Tibial nerve (tissue), 4 donors: ENCODE measurements at places on chromosomes 5 and 9. TPM values are rescaled to one million over a fixed set of nuclear protein-coding genes. Genes with fewer than 3 reads are reported as not detected.

DNA sequence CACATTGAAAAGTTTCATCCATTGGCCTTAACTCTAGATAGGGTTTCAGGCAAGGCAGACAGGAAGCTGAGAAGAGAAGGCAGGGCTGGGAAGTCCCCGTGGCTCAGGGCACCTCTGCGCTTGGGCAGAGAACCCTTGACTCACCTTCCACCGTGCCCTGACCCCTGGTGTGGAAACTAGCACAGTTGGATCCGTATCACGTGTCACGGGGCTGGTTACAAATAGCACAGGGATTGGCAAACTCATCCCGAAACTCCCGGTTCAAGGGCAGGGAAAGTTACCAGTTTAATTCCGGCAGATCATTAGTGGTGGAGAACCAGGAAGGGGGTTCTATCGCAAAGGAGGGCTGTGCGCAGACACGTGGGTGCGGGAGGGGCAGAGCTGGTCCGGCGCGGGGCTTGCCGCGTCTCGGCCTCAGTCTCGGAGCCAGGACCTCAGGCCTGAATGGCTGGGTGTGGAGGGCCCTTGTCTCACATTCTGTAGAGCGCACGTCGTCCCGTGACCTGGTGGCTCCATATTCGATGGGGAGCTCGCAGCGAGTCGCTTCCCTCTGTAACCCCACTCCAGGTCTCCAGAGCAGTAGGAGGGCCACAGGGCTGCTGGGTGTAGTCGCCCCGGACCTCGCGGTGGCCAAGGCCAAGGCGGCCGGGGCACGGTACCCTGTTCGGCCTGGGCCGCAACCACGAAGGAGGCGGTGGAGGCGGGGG, 771 bp upstream of the TMEM171 start:
- peaks cover 26% of the 10 kb centered on the region for H3K27me3 ChIP-seq
- peak overlapping the region; percentile 3 for H3K4me3 ChIP-seq
- H3K4me1 ChIP-seq = peaks cover 6% of the 10 kb centered on the region
- no peak for DNase-seq

F2RL1 gene
- not detected for total RNA-seq

HAND1 gene
- not detected for total RNA-seq

DNA sequence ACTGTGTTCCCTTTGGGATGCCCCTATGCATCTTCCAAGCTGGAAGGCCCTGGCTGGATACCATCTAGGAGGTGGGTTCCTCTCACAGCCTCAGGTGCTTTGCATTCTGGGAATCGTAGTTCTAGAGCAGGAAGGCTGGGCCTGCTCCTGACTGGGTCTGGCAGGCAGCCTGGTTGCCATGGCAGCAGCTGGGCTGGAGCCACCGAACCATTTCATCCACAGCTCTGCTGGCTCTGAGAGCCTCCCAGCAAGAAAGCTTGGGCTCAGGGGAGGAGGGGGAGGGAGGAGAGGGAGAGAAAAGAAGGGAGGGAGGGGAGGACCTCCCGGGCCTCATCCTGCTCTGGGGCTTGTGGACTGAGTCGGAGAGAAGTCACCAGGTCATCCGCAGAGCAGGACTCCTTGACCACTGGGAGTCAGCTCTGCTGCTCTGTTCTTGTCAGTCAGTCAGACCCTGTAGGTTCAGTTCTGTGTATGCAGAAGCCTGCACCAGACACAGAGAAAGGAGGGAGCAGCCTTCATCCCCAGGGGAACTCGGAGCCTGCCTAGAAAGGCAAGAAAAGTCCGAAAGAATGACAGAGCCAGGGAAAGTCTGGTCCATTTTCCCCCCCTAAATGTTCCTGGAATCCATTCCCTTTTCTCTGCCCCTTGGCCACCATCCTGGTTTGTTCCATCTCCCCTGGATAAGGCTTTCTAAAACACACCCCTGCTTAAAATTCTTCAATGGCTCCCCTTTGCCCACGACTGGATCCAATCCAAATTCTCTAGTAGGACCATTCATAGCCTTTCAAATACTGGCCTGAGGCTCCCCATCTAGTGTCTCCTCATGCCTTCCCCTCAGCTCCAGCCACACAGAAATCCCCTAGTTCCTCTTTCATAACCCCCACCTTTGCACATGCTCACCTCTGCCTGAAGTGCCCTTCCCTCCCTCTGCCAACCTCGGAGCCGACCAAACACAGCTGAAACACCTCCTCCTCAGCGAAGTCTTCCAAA, 65.4 kb upstream of the ARAP3 start:
- peak; percentile 53 for DNase-seq
- H3K4me1 ChIP-seq = peaks cover 13% of the 10 kb centered on the region
- no peaks in the 10 kb centered on the region for H3K36me3 ChIP-seq
- H3K27ac ChIP-seq = no peak overlapping the region
- no peak overlapping the region for H3K4me3 ChIP-seq

LCN12 gene
- total RNA-seq = 16.8 TPM

GRCh38 chr5:117058740-117059139, 484.1 kb upstream of the SEMA6A start:
- H3K4me3 ChIP-seq = no peak overlapping the region
- no peak overlapping the region for H3K27ac ChIP-seq
- DNase-seq = no peak
- no peaks in the 10 kb centered on the region for H3K4me1 ChIP-seq
- H3K27me3 ChIP-seq = no peaks in the 10 kb centered on the region

NMUR2 gene
- total RNA-seq = not detected

ELOVL7 gene
- total RNA-seq = 13.3 TPM

INSL4 gene
- total RNA-seq = not detected

- peak; percentile 57 for DNase-seq
- no peak overlapping the region for H3K27ac ChIP-seq
- H3K27me3 ChIP-seq = no peaks in the 10 kb centered on the region
Measured at GRCh38 chr9:137049544-137050449, 3.8 kb upstream of the NPDC1 start.

CYSRT1 gene
- not detected for total RNA-seq

DNA sequence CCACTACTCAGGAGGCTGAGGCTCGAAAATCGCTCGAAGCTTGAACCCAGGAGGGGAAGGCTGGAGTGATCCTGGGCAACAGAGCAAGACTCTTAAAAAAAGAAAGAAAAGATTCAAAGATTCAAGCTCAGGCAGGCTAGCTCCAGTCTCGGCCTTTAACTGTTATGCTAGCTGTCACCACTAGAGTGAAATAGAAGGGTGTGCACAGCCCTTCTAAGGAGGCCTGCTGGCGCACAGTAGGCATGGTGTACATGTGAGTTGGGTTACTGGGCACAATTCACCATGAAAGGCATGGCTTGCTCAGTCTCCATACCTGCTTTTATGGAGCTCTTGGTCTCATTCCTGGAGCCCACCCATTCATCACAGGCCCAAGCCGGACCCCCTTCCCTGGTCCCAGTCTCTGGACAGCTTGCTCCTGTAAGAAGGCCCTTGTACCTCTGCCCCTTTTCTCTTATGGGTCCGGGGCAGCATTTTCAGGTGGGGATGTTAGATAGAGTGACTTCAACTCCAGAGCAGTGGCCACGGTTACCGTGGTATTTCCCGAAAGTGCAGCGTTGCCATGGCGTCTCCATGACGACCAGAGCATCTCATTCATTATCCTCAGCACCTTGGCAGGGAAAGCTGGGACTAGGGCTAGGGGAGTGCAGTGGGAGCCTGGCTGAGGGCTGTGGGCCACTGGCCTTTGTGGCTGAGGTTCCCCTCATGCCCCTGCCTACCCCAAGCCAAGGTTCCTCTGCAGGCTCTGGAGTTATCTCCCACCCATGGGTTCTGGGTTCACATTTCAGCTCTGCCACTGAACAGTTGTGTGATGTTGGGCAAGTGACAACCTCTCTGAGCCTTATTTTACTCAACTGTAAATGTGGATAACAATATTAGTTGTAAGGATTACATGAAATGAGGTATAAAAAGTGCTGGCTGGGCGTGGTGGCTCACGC, 5.7 kb downstream of the NDST1 start:
- H3K4me3 ChIP-seq = no peak overlapping the region
- H3K27me3 ChIP-seq = no peaks in the 10 kb centered on the region
- no peaks in the 10 kb centered on the region for H3K36me3 ChIP-seq
- H3K27ac ChIP-seq = peak overlapping the region; percentile 91
- no peak for DNase-seq

DNA sequence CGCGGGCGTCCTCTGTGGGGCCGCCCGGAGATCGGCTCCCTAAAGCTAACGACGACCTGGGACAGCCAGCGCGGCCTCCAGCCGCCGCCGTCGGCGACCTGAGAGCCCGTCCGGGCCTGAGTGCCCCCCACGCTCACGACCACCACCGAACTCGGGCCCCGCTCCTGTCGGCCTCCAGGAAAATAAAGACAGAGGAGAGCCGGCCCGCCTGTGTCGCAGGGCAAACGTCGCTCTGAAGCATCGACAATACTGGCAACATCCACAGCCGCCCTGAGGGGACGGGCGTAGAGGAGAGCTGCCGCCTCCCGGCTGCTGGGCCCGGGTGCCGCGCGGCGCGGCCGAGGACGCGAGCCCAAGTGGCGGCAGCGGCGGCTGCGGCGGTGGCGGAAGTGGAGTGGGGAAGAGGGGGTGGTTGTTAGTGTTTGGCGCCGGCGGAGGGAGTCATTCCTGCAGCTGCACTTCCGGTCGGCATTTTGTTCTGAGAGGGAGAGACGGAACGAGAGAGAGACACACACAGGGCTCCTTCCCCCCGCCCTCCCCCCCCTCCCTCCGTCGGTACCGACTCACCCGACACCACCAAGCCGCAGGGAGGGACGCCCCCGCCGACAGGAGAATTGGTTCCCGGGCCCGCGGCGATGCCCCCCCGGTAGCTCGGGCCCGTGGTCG, at the start of gene NIPBL:
Gene NIPBL, plus strand, starts transcription at position 471 of the 666 bp plus-strand sequence. CDS start 76,928 bp downstream, outside the sequence.
- H3K4me1 ChIP-seq = peaks cover 54% of the 10 kb centered on the region
- no peaks in the 10 kb centered on the region for H3K36me3 ChIP-seq
- no peaks in the 10 kb centered on the region for H3K27me3 ChIP-seq
- H3K27ac ChIP-seq = peak within 1 kb of the TSS; percentile 99
- peak; percentile 82 for DNase-seq
- H3K4me3 ChIP-seq = peak within 1 kb of the TSS; percentile 83

DNA sequence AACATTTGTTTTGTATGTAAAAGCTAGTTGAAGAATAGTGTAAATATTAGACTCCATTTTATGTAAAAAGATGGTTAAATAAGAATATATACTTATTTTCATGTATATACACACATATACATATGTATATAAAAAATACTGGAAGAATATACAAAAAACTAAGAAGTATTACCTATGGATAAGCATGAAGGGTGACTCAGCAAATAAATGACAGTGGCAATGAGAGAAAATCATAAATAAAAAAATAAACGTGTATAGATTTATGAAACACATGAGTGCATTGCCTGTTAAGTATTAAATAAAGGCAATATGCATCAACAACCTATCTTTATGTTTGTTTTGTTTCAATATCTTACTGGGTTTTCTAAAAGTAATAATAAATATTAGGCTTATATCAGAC, 435.3 kb downstream of the CYLC2 start:
- H3K27me3 ChIP-seq = no peaks in the 10 kb centered on the region
- no peaks in the 10 kb centered on the region for H3K4me1 ChIP-seq
- no peak for DNase-seq
- no peak overlapping the region for H3K4me3 ChIP-seq
